ENCODE measurements at places on chromosomes 3 and 15.

DNA sequence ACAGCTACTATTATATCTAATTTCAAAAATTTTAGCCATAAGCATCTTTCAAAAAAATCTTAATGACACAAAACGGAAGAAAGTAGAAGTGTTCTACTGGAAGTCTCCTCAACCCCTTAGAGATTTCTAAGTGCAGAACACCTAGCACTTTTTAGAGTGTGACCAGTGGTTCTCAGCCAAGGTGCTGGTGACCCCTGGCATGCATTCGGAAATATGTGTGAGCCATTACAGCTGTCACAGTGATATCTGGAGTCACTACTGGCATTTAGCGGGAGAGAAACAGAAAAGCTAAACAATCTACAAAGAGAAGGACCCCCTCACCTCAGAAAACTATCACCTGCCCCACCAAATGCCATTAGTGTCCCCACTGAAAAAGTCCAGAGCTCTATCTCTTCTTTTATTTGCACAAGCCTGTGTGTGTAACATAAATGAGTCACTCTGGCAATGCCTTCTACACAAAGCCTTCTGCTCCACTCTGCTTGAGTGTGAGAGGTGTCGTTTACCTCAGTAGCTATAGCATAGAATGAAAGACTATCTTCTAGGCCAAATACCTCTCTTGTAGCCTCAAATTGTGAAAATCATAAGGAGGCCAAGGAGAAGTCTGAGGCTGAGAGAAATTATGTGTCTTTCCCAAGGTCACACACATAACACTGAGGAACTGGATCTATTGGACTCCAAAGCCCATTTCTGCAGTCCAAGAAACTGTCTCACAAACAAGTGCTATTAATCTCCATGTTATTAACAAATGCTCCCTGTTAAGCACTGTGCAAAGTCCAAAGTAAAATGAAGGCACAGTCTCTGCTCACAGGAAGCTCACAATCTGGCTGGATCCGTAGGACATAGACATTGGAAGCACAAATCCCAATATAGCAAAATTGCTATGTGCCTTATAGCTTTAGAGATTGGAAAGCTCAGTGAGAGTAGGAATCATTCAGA, 28.5 kb upstream of the KCNMB2 start:
- H3K36me3 ChIP-seq: no peaks in the 10 kb centered on the region
- H3K27me3 ChIP-seq: no peaks in the 10 kb centered on the region
- H3K4me3 ChIP-seq: no peak overlapping the region
- no peak for DNase-seq

DNA sequence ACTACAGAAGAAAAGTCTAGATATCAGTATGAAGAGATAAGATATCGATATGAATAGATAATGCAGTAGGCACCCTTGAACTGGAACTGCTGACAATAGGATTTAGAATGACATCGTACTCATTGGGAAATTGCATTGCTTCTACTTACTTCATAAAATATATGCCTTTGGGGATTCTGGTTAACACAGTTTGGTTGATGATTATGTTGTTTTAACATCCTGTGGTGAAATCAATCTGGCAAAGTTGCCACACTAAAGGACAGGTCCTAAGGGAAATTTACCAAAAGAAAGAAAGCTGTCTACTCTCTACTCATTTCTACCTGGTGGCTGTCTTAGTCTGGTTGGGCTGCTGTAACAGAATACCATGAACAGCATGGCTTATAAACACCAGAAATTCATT, 417.4 kb upstream of the DPH6 start:
- no peaks in the 10 kb centered on the region for H3K36me3 ChIP-seq
- no peaks in the 10 kb centered on the region for H3K4me1 ChIP-seq
- no peak overlapping the region for H3K27ac ChIP-seq
- H3K27me3 ChIP-seq: no peaks in the 10 kb centered on the region
- no peak for DNase-seq
- H3K4me3 ChIP-seq: no peak overlapping the region

GRCh38 chr15:29034151-29034550, 148.4 kb downstream of the APBA2 start:
- no peak overlapping the region for H3K4me3 ChIP-seq
- peaks cover 3% of the 10 kb centered on the region for H3K4me1 ChIP-seq
- no peak for DNase-seq
- no peaks in the 10 kb centered on the region for H3K36me3 ChIP-seq
- H3K27me3 ChIP-seq: no peaks in the 10 kb centered on the region

DNA sequence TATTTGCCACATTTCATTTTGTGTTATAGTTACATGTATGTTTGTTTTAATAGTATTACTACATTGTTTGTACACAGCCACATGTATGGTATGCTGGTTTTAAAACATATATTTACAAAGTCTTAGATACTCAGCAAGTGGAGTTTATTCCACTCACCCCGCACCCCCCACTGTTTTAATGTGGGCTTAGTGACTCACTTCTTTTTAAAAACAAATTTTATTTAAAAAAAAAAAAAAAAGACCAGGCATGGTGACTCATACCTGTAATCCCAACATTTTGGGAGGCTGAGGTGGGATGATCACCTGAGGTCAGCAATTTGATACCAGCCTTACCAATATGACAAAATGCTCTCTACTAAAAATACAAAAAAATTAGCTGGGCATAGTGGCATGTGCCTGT, 26.9 kb upstream of the TJP1 start:
- no peaks in the 10 kb centered on the region for H3K27me3 ChIP-seq
- H3K27ac ChIP-seq: no peak overlapping the region
- H3K36me3 ChIP-seq: no peaks in the 10 kb centered on the region
- no peak for DNase-seq
- no peak overlapping the region for H3K4me3 ChIP-seq

GRCh38 chr3:99647081-99647480, 8.7 kb downstream of the COL8A1 start:
- 0 out of 2 replicates have a peak, but pooled peaks cover 1% of the 10 kb centered on the region for H3K4me1 ChIP-seq
- no peak for DNase-seq
- no peak overlapping the region for H3K4me3 ChIP-seq
- H3K27ac ChIP-seq: no peak overlapping the region

- H3K4me1 ChIP-seq: no peaks in the 10 kb centered on the region
- no peaks in the 10 kb centered on the region for H3K27me3 ChIP-seq
- no peak overlapping the region for H3K4me3 ChIP-seq
- no peak overlapping the region for H3K27ac ChIP-seq
- DNase-seq: no peak
- no peaks in the 10 kb centered on the region for H3K36me3 ChIP-seq
Measured at GRCh38 chr3:76028774-76029173, 243.4 kb upstream of the ZNF717 start.

DNA sequence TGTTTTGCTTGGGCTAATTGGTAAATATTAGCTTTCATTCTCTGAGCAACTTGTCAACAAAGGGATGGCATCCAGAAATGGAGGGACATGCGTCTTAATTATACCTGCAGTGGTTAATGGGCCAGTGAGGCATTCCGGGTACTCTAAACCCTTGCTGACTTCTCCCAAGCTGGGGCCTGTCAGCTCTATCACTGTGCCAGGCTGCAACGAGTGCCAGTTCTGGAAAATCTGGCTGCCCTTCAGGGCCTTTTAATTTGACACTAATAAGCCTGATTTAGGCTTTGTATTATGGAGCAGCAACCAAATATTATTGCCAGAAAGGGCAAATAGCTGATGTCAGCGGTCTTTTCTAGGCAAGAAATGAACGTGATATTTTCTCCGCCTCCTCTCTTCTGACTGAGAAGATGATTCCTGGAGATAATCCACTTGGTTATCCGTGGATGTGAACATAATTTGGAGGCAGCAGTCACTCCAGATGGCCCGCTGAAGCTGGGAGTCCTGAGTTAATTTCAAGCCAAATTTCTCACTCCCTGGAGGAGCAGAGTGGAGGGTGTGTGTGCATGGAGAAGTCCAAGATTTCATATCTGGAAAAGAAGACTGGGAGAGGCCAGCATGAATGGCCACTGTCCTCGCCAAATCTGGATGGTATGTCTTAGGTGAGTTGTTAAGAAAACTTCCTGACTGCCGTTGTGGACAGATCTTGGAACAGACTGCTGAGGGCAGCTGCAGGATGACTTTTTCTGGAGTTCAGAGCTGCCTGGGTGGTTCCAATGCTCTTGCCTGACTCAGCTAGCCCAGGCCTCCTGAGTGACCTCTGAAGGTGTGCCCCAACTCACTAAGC, 44.4 kb upstream of the PSMD6 start:
- no peaks in the 10 kb centered on the region for H3K36me3 ChIP-seq
- peaks cover 4% of the 10 kb centered on the region for H3K4me1 ChIP-seq
- H3K27me3 ChIP-seq: no peaks in the 10 kb centered on the region
- DNase-seq: no peak

- no peaks in the 10 kb centered on the region for H3K27me3 ChIP-seq
- H3K4me3 ChIP-seq: no peak overlapping the region
- peaks cover 18% of the 10 kb centered on the region for H3K36me3 ChIP-seq
Measured at GRCh38 chr3:37037352-37037751, 44.0 kb downstream of the MLH1 start.

GRCh38 chr15:71532994-71533393, 277.4 kb upstream of the NR2E3 start:
- H3K36me3 ChIP-seq: no peaks in the 10 kb centered on the region
- H3K4me3 ChIP-seq: no peak overlapping the region
- DNase-seq: peak; percentile 35

GRCh38 chr15:32709295-32710033, 8.3 kb upstream of the GREM1 start:
- no peak for DNase-seq
- no peaks in the 10 kb centered on the region for H3K27me3 ChIP-seq
- H3K4me3 ChIP-seq: no peak overlapping the region
- no peak overlapping the region for H3K27ac ChIP-seq
- H3K4me1 ChIP-seq: no peaks in the 10 kb centered on the region

- DNase-seq: no peak
- no peaks in the 10 kb centered on the region for H3K4me1 ChIP-seq
- no peak overlapping the region for H3K27ac ChIP-seq
- no peak overlapping the region for H3K4me3 ChIP-seq
- H3K27me3 ChIP-seq: no peaks in the 10 kb centered on the region
Measured at GRCh38 chr3:108322352-108322751, 26.0 kb downstream of the HHLA2 start.

DNA sequence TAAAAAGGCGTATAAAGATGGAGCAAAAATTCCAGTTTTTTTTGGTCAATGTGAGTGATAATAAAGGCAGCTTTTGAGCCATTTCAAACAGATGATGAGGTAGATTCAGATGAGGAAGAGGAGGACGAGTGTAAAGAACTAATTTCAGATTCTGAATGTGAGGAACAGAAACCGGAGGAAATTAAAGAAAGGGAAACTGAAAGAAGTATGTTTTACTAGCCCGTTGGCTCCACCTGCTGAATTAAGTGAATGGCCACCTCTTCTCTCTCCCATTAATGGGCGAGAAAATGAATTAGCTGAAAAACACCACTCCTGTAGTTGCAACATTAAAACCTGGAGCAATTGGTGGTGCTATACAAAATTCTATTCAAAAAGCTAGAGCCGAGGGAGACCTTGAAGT, 55.4 kb downstream of the CYP19A1 start:
- H3K4me3 ChIP-seq: no peak overlapping the region
- DNase-seq: no peak
- H3K4me1 ChIP-seq: no peaks in the 10 kb centered on the region
- no peak overlapping the region for H3K27ac ChIP-seq
- no peaks in the 10 kb centered on the region for H3K27me3 ChIP-seq

DNA sequence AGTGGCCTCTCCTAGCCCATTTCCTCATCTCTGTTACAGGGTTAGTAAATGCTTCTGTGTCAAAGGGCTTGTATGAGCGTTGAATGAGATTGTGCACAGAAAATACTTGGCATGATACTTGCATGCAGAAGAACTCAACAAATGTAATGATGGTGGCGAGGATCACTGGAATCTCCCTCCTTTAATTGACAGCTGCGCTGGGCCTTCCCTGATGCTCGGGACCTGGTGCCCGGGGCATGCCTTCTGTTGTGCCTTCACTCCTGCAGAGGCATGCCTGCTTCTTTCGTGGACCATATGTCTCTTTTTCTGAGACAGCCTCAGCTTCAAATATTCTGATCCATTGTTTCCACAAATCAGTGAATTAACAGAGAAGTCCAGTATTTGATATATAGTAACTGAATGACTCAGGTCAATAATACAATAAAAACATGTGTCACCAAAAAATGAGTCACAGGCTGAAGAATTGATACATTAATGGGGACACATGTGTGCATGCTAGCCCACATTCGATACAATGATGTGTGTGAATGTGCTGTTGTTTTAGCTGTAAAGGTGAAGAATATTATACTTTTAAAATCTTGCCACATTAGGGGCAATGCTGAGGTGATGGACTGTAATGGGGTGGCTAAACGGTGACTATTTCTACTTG, 243.3 kb upstream of the TBL1XR1 start:
- DNase-seq: no peak
- H3K36me3 ChIP-seq: no peaks in the 10 kb centered on the region
- no peak overlapping the region for H3K4me3 ChIP-seq
- H3K4me1 ChIP-seq: no peaks in the 10 kb centered on the region

- H3K4me1 ChIP-seq: no peaks in the 10 kb centered on the region
- no peak overlapping the region for H3K27ac ChIP-seq
- DNase-seq: no peak
- no peaks in the 10 kb centered on the region for H3K36me3 ChIP-seq
Measured at GRCh38 chr3:33926998-33927605, 128.7 kb downstream of the PDCD6IP start.

DNA sequence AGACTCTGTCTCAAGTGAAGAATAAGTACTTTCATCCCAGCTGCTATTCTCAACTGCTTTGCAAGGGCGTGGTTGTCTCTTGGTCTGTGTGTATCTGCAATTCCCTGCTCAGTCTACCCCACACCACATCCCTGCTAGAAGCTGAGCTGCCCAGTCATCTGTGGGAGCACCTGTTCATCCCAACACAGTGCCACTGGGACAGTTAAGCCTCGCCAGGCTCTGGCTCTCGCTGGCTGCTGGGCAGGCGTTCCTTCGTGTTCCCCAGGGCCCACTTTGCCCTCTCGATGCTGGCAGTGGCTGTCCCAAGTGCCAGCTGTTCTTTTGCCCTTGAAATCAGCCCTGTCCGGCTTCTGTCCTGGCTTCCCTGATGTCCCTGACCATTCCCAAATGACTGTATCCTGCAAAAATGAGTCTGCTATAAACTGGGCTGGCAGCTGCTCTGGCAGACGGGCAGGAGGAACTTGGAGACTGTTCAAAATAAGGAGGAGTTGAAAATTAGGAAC, 91.6 kb upstream of the KLHL25 start:
- no peaks in the 10 kb centered on the region for H3K4me1 ChIP-seq
- H3K27ac ChIP-seq: no peak overlapping the region
- DNase-seq: no peak
- no peaks in the 10 kb centered on the region for H3K36me3 ChIP-seq

- no peak overlapping the region for H3K27ac ChIP-seq
- no peaks in the 10 kb centered on the region for H3K4me1 ChIP-seq
- H3K4me3 ChIP-seq: no peak overlapping the region
- no peak for DNase-seq
- no peaks in the 10 kb centered on the region for H3K27me3 ChIP-seq
Measured at GRCh38 chr3:165903885-165904630, 66.8 kb upstream of the BCHE start.

GRCh38 chr3:81173514-81173913, 587.9 kb downstream of the GBE1 start:
- H3K27me3 ChIP-seq: no peaks in the 10 kb centered on the region
- no peaks in the 10 kb centered on the region for H3K4me1 ChIP-seq
- DNase-seq: no peak
- H3K27ac ChIP-seq: no peak overlapping the region
- H3K36me3 ChIP-seq: no peaks in the 10 kb centered on the region

- no peak overlapping the region for H3K27ac ChIP-seq
- H3K36me3 ChIP-seq: no peaks in the 10 kb centered on the region
- DNase-seq: no peak
- H3K4me3 ChIP-seq: no peak overlapping the region
Measured at GRCh38 chr3:151205482-151205881, 2.5 kb upstream of the GPR171 start.

GRCh38 chr3:65742914-65743313, 295.8 kb downstream of the MAGI1 start:
- H3K27me3 ChIP-seq: no peaks in the 10 kb centered on the region
- no peaks in the 10 kb centered on the region for H3K36me3 ChIP-seq
- no peak overlapping the region for H3K4me3 ChIP-seq
- no peak for DNase-seq

All from iPS DF 6.9 (cell line).